ENCODE measurements at places on chromosomes 1 and 21.

- no peak for DNase-seq
Observed at GRCh38 chr1:115771847-115772457, 3.4 kb upstream of the CASQ2 start.

GRCh38 chr1:203525685-203526084, 31.7 kb downstream of the OPTC start:
- DNase-seq, result no peak

GRCh38 chr1:202254454-202255252, 61.1 kb downstream of the LGR6 start:
- DNase-seq, result no peak

DNA sequence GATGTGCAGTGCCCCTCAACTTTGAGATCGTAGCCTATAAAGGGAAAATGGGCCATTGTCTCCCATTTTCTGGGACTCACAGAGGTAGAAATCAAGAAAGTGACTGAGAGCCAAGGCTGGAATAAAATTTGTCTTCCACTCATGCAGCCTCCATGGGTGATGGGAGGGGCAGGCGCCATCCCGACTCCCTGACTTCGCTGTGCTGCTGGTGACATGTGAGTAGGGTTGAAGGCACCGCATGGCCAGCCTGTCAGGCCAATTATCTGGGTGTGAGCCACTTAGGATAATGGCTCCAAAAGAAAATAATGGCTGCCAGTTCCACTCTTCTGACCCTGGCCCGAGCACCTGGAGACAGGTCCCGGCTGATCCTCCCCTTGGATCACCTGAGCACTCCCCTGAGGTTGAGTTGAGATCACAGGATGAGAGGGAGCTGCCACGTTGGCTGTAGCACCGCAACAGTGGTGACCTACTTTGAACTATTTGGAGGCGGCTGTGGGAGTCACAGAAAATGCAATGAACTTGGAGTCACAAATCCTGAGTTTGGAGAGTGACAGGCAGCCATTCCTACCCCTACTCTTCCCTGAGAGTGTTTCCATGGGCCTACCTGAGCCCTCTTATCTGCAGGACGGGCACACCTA, 26.3 kb downstream of the CAPN9 start:
- no peak for DNase-seq

DNA sequence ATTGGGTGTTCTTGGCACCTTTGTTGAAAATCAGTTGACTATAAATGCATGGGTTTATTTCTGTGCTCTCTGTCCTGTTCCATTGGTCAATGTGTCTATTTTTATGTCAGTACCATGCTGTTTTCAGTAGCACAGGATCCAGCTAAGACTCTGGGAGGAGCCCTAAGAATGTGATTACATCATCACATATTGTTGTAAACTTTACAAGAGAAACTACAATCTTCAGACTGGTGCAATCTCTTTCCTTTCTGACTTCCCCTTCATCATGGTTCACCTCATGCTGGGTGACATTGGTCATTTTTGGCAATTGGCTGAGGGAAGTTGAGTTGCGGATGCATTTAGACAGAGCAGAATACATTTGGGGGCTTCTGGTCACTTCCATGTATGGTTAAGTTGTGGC, 88.4 kb downstream of the C21orf91 start:
- DNase-seq, result no peak

- no peak for DNase-seq
Observed at GRCh38 chr1:154095456-154096060, 59.3 kb downstream of the NUP210L start.

DNA sequence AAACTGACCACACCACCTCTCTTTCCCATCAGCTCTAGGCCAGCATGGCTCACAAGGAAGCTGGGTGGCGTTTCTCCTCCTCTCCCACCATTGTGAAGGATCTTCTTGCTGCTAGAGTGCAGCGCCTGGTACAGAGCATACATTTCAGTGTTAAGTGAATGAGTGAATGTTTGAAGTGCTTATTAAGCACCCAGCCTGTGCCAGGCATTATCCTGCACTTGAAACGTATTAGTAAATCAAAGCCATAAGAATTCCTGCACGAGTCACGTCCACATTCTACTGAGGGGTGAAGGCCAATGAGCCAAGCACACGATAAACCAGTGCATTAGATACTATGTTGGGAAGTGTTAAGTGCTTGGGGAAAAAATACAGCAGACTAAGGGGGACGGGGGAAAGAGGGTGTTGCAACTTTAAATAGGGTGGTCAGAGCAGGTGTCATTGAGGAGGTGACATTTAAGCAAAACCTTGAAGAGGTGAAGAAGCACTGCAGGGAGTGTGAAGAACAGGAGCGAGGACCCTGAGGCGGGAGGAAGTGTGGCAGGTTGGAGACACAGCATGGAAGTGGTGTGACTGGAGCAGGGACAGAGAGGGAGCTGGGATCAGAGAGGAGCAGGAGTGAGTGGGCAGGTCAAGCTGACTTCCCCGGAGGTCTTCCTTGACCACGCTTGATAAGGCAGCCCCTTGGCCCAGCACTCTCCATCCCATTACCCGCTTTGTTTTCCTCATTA, 48.5 kb upstream of the LRRN2 start:
- no peak for DNase-seq

GRCh38 chr1:209618756-209619420, 33.3 kb downstream of the LAMB3 start:
- no peak for DNase-seq

DNA sequence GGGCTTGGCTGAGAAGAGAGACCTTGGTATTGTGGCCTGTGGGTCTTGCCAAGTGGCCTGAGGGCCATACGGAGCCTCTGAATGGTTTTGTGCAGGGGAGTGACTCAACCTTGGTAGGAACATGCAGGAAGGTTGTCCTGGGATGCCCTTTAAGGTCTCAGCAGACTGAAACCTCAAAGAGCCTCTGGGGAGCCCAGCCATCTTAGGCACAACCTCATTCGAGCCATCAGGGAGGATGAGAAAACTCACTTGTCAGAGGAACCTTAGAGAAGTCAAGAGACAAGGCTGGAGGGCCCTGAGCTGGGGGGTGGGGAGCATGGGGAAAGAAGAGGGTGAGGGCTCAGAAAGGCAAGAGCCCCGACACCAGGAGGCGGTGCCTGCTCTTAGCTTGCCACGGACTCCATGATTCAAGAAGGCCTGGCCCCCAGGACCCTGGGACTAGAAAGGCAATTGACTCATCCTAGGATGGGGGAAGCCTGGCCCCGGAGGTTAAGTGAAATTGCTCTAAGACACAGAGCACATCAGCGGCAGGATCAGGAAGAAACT, 13.0 kb downstream of the IFI6 start:
- DNase-seq, result no peak

DNA sequence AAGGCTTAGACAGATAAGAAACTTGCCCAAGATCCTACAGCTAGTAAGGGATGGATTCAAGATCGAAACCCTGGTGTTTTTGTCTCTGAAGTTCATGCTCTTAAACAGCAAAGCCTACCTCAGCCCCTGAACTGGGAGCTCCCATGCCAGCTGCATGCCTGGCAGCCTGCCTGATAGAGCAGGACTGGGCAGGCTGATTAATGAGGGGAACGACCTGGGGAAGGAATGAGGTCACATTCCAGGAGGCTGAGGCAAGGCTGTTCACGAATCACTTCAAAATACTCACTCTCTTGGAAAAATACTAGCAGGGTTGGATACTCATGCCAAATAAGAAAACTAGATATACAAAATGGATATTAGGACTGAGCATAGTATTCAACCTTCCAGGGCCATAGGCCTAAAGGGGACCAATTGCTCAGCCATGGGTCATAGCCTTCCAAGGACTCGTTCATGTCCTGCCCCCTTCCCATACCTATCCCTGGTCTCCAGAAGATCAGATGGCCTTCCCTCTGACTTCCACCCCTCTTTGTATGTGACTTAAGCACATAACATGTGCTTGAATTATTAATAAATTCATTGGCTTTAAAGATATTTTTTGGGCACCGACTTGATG, 15.6 kb upstream of the TACSTD2 start:
- no peak for DNase-seq

GRCh38 chr1:38371505-38371844, 324.9 kb upstream of the POU3F1 start:
- DNase-seq, result no peak

- no peak for DNase-seq
Observed at GRCh38 chr1:33903210-33903589, 39.3 kb downstream of the HMGB4 start.

DNA sequence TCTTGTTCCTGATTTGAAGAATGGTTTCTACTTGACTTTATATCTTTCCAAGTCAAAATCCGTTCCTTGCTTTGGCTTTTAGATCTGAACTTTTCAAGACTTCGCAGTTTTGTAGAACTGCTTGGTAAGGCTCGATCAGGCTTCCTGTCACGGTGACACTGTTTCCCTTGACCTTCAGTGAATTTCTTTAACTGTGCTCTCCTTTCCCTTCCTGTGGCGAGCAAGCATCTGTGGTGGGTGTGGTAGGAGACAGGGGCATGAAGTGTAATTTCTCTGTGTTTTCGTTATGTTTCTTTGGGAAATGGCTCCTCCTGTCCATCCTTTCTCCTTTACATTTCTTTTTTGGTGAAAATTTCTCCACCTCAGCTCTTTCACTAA, 10.4 kb downstream of the STYXL2 start:
- DNase-seq, result no peak

- DNase-seq, result no peak
Observed at GRCh38 chr1:180262628-180263488, 32.8 kb downstream of the LHX4 start.

DNA sequence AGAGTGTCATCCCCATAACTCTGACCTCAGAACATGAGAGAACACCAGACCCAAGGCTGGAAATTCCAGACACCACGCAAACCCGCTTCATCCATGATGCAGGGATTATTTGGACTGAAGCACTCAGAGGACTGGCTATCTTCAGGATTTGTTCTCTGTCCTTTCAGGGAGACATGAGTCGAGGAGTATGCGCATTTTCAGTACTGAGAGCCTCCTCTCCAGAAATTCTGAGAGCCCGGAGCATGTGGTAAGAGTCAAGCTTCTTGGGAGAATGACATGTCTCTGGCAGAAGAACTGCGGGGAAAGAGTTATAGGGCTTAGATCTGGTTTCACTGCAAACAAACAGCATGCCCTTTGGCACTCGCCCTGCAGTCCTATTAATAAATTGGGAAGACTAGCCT, 6.9 kb downstream of the LAX1 start:
- DNase-seq, result no peak

- no peak for DNase-seq
Observed at GRCh38 chr1:193549081-193549480, 362.7 kb upstream of the B3GALT2 start.

GRCh38 chr21:32538147-32538792, 47.1 kb downstream of the TCP10L start:
- DNase-seq, result peak; percentile 6

GRCh38 chr1:185566995-185567394, 167.2 kb upstream of the HMCN1 start:
- DNase-seq, result no peak

- no peak for DNase-seq
Observed at GRCh38 chr1:242431786-242432185, 92.7 kb downstream of the PLD5 start.

GRCh38 chr1:206005234-206005633, 2.0 kb upstream of the RAB7B start:
- no peak for DNase-seq
